ENCODE measurements at places on chromosomes 5 and 9. TPM values are rescaled to one million over a fixed set of nuclear protein-coding genes. Genes with fewer than 3 reads are reported as not detected.
A peak's percentile ranks its signal among the peaks of the same experiment; 100 is the strongest.

DNA sequence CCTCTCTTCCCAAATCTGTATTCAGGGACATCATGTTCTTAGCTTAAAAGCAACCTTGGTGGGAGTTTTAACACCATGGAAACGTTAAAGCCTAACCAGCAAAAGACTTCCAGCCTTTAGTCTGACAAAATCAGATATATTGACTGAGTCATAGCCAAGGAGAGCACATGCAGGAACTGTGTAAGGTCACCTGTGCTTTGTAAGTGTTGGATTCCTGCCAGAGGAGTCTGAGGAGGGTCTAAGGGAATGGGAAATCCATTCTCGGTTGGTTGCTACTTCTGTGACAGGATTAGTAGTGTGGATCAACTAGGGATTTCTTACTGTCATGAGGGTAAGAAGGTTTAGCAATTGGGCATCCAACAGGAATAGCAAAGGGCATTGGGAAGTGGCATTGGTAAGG, 142.0 kb upstream of the CHD1 start:
- DNase-seq: no peak
- no peak overlapping the region for H3K27ac ChIP-seq
- H3K36me3 ChIP-seq: no peaks in the 10 kb centered on the region
- H3K4me3 ChIP-seq: no peak overlapping the region

DNA sequence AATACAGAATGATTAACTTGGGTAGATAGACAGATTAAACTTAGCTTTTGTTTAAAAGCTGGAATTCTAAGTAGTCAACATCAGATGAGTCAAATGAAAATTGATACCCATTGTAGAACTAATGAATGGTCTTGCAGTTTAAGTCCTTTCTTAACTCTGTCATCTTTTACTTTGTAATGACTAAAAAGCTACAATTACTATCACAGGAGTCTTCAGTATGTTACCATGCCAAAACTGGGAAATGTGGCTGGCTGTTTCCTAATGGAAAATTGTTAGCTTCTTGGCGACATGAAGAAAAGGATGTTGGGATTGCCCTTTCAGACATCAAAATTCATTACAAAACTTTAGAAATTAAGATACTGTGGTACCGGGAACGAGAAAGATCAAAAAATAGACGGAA, 20.2 kb upstream of the ANXA1 start:
- DNase-seq: no peak
- H3K36me3 ChIP-seq: no peaks in the 10 kb centered on the region
- H3K27ac ChIP-seq: peak overlapping the region; percentile 83
- H3K27me3 ChIP-seq: no peaks in the 10 kb centered on the region
- H3K4me1 ChIP-seq: peaks cover 21% of the 10 kb centered on the region
- H3K4me3 ChIP-seq: peak overlapping the region; percentile 61

DNA sequence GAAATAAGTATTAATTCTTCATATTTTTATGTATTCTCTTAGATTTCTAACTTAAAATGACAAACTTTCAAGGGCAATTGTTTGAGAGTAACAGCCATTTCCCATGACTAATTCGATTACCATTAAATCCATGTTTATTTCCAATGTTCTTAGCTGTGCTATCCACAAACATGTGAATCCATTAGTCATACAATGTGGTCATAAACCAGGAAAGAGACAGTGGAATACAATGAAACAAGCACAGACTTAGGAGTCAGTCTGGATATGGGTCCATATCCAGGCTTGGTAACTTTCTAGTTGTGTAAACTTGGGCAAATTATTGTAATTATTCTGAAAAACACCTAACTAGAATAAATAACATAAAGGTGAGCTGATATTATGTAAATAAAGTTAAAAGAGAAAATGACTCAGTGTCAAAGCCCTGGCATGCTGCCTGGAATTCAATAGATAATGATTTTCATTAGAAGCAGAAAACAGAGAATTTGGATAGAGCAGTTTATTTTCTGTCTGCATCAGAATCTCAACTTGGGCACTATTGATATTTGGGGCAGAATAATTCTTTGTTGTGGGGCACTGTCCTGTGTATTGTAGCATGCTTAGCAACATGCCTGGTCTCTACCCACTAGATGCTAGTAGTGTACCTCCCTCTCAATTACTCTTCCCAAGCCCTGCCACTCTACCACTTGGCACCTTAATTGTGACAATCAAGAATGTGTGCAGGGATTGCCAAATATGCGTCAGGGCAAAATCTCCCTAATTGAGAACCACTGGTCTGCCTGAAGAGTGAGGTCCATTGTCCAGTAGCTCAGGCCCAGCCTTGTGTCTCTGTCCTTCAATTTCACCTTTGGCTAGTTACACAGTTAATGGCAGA, 44.7 kb upstream of the SLC27A6 start:
- H3K4me3 ChIP-seq: no peak overlapping the region
- H3K27me3 ChIP-seq: no peaks in the 10 kb centered on the region
- DNase-seq: no peak

The RALGDS gene
- total RNA-seq: 24.6 TPM

DNA sequence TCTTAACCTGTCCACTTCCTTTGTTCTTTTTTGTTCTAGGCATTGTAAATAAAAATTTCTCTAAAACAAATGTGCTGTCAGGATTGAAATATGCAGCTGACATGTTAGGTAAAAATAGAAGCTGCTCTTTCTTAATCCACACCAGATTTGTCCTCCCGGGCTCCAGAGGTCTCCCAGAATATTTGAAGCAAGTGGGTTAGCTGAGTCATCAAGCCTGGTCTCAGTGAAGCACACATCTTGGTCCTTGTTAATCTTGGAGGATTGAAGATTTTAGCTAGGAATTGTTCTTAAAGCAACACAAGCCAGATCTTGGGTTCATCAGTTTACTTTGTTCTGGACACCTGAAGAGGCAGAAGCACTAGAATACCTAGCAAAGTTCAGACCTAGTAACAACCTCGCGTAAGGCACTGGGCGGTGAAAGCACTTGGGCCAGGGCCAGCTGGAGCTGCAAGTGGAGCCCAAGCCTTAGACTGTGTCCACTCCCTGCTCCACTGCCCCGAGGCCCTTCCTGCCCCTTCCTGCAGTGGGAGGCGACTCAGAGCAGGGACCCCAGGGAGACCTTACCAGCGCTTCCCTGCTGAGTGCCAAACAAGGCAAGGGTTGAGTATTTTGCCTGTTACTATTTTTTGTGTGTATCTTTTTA, 36.5 kb downstream of the HABP4 start:
- peak; percentile 79 for DNase-seq
- H3K27ac ChIP-seq: peak overlapping the region; percentile 74
- peaks cover 40% of the 10 kb centered on the region for H3K36me3 ChIP-seq

DNA sequence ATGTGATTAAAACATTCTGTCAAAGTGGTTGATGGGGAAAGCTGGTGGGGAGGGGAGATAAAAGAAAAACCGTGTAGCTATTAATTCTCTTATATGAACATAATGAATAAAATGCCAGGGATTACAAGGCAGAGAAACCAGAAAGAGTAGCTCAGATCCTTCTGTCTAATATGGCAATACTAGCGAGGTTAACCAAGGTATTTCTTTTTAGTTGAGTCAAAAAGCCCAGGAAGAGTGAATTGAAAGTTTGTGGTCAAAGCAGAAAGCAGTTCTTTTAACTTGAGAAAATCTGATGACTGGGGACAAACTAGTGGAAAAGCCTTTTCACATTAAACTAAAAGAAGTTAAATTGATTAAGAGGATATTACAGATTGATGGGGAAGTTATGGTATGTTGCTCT, 76.0 kb downstream of the ERBIN start:
- no peaks in the 10 kb centered on the region for H3K27me3 ChIP-seq
- DNase-seq: no peak
- peaks cover 6% of the 10 kb centered on the region for H3K36me3 ChIP-seq

DNA sequence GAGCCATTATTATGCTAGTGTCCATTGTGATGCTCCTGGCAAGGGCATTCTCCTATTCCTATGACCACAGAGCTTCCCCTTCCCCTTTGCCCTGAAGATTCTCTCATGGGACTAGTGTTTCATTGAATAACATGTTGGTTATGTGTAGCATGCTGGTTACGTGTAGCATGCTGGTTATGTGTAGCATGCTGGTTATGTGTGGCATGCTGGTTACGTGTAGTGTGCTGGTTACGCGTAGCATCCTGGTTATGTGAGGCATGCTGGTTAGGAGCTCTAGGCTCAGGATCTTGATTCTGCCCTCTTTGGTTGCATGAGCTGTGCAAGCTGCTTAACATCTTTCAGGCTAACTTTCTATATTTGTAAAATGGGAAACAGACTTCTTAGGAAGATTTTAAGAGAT, 46.5 kb upstream of the GPR151 start:
- H3K4me1 ChIP-seq: no peaks in the 10 kb centered on the region
- no peak overlapping the region for H3K4me3 ChIP-seq
- no peak overlapping the region for H3K27ac ChIP-seq
- H3K27me3 ChIP-seq: no peaks in the 10 kb centered on the region
- H3K36me3 ChIP-seq: no peaks in the 10 kb centered on the region
- no peak for DNase-seq

DNA sequence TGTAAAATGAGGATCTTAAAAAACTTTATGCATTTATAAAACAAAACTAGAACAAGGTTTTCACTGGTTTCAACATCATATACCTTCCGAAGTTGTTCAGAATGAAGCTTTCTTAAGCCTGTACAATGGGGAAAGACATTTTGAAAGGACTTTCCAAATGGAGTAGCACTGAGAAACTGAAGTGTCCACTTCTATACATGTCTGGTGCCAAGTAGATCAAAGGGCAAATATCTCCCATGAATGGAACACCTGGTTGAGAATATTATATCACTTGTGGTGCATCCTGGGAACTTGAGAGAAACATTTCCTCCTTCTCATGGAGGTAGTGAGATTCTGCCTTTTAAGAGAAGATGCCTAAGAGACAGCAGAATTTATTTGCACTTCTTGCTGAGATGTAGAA, 182.1 kb upstream of the ACTBL2 start:
- peaks cover 31% of the 10 kb centered on the region for H3K4me1 ChIP-seq
- H3K27ac ChIP-seq: peak overlapping the region; percentile 76
- DNase-seq: no peak
- H3K36me3 ChIP-seq: no peaks in the 10 kb centered on the region
- no peaks in the 10 kb centered on the region for H3K27me3 ChIP-seq
